Right hindlimb (tissue), 1 donor: ENCODE measurements at places on chromosomes 7 and 10.

DNA sequence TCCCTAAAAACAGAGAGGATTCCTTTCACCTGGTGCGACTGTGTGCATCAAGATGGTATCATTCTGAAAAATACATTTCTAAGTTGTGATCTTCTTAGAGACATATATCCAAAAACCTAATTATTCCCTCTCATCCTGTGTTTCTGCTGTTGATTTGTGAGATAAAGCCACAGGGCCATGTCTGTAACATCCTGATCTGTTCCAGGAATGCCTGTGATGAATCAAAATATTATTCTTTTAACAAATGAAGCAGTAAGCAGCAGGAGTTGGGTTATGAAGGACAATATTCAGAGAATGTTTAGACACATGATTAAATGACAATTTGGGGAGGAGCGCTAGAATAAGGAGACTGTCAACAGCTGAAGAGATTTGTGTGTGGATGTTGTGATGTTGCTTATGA, 731.4 kb downstream of the KCNMA1 start:
- DNase-seq = no peak

GRCh38 chr7:157688533-157689268, 351.9 kb downstream of the DNAJB6 start:
- DNase-seq = no peak

DNA sequence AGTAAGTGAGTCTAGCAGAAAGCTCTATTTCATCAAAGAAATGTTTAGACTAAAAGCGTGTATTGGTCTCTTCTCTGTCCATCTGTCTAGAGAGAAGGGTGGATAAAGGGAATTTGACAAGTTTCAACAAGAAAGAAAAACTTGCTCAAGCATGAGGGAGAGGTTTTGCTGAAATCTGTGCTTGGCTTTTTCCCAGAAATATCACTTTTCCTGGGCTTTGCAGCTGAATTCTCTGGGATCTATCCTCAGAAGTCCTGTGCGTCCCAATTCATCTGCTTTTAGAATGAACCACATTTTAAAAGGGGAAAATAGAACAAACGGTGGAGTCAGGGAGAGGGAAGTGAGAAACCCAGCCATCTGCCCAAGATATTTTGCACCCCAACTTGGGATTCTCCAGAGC, 59.6 kb upstream of the CELF2 start:
- DNase-seq = no peak

DNA sequence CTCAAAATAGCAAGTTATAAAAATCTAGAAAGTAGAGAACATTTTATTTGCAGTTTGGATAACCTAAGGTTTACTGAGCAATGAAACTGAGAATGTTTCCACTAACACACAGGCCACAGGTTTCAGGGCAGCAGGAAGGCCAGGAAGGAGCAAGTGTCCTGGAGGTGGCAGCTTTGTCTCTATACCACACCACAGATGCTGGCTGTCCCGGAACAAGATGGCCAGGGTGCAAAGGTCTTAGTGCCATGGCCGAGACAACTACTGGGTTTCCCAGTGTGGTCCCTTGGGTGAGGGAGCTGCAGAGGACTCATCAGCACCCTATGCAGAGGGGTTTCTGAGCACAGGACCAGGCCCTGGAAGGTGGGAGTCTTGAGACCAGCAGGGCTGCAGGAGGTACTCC, 92.0 kb downstream of the CTBP2 start:
- no peak for DNase-seq

DNA sequence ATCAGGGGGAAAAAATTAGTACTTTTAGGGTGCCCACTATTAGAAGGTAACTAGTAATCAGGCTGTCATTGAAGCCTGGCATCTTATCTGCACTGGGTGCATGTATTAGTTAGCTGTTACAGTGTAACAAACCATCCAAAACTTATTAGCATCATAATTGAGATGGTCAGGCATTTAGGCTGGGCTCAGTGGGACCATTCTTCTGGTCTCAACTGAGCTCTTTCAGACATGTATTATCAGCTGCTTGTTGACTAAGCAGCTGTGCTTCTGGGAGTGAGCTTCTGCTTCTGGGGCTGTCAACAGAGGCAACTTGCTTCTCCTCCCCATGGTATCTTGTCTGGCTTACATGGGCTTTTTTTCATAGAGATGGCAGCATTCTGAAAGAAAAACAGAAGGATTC, 154.0 kb upstream of the ZNF92 start:
- DNase-seq = no peak

DNA sequence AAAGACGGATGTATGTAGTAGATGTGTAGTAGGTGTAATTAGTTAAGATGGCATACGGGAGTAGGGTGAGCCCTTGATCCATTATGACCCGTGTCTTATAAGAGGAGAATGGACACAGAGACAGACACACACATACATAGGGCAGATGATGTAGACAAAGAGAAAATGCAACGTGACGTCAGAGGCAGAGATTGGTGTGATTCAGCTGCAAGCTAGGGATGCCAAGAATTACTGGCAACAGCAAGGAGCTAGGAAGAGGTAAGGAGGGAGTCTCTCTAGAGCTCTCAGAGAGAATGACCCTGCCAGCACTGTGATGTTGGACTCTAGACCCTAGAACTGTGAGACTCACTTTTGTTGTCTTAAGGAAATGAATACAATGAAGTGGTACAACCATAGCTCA, 247.0 kb upstream of the HABP2 start:
- DNase-seq = no peak

DNA sequence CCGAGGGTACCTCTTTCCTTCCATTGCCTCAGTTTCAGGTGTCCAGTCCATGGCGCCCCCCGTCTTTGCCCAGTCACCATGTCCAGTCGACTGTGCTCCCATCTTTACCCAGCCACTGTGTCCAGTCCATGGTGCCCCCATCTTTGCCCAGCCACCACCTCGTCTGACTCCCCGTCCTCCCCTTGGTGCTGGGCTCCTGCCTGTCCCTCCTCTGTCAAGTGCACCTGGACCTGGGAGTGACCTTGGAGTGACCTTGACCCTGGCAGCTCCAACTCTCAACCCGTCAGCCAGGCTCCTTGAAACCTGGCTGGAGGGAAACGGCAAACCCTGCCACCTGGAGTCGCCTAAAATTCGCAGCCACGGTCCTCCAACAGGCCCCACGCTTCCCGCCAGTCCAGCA, 180.2 kb downstream of the ADARB2 start:
- no peak for DNase-seq

- DNase-seq = no peak
Measured at GRCh38 chr7:159004411-159004810, 140.3 kb downstream of the VIPR2 start.

DNA sequence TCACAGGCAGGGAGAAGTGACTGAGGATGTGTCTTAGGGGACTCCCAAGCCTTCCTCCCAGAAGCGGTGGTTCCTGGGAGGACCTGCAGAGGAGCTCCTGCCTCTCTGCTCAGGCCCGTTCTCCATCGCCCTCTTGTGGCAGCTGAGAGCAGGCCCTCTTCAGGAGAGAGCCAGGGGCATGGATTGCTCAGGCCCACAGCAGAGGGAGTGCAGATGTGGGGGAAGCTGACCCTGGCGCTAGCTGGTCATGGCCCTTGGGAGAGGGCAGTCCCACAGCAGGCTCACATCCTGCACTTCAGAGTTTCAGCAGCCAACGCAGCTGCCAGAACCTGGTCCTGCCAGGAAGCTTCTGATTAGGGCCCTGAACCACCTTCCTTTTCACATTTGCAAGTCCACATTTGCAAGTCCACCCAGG, 94.8 kb upstream of the TARP start:
- DNase-seq = no peak

GRCh38 chr10:124695259-124695658, 48.9 kb downstream of the FAM53B start:
- no peak for DNase-seq

DNA sequence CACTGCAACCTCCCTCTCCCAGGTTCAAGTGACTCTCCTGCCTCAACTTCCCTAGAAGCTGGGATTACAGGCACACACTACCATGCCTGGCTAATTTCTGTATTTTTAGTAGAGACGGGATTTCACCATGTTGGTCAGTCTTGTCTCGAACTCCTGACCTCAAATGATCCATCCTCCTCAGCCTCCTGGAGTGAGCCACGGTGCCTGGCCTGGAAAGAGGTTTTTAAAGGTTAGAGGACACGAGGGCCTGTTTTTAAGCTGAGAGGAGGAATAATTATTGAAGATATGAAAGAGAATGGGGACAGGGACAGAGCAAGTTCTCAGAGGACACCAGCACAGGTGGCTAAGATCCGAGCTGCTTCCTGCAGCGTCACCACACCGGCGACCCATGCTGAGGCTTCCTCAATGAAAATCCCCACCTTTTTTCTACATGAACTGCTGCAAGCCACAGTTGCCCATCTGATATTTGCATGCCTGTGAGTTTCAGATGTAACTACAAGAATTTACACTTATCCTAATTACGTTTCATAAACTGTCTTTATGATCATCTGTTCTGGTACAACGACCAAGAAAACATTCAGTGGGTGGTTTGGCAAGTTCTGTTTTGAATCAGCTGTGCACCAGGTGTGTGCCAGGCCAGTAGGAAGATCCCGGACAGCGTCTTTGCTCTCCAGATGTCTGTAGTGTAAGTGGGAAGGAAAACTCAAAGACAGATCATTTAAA, 76.0 kb downstream of the HIP1 start:
- no peak for DNase-seq

GRCh38 chr10:132478341-132479023, 59.1 kb upstream of the INPP5A start:
- peak; percentile 14 for DNase-seq

- no peak for DNase-seq
Measured at GRCh38 chr10:70162892-70163201, 7.5 kb downstream of the SAR1A start.

DNA sequence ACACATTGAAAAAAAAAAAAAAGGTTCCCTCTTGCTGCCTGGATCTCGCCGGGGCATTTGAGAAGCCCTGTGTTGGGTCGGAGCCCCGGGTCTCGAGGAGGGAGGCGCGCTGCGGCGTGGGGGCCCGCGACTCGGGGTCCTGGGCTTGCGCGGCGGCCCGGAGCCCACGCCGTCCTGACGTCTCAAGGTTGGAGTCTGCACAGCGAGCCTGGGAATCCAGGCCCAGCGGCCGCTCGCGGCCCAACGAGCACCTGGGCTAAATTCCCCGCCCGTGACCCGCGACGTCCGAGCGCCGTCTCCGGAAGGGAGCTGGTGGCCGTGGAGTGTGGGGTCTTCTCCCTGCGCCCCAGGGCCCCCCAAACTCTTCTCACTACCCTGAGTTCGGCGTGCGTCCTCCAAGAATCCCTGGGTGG, 1.4 kb upstream of the CTBP2 start:
- DNase-seq = no peak

DNA sequence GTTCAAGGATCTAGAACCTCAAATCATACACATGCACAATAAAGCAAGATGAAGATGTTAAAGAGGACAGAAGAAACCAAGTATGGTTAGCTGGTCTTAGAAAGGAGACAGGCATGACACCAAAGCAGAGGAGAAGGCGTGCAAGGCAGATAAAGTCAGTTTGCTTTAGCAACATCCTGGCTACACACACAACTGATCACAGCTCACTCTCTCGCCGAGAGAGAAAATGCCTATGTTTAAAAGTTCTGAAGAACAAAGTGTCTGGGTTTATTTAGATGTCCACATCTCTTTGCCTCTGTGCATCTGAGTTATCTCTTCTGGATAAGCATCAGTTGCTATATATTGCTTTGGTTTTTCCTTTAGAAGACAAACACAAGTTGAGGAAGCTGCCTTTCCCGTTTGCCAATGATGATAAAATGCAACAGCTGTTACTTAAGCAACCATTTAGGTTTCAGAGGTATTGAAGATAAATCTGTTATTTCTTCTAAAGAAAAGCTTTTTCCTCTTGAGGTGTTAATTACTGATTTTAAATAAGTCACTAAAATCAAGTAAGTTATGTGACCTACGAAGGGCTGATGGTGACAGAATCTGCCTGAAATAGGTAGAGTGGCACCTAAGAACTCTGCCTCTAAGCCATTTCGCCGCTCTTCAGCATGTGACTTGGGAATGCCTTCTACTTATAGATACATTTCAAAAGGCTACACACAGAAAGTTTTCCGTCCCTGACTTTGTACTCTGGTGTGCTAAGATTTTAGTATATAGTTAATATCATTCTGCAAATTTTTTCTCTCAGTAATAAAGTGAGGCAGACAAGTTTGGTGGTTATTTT, 146.2 kb upstream of the ASAH2 start:
- no peak for DNase-seq

- DNase-seq = no peak
Measured at GRCh38 chr10:89142590-89142989, 64.5 kb downstream of the CH25H start.

- DNase-seq = no peak
Measured at GRCh38 chr10:4830551-4830950, 4.5 kb downstream of the AKR1E2 start.

DNA sequence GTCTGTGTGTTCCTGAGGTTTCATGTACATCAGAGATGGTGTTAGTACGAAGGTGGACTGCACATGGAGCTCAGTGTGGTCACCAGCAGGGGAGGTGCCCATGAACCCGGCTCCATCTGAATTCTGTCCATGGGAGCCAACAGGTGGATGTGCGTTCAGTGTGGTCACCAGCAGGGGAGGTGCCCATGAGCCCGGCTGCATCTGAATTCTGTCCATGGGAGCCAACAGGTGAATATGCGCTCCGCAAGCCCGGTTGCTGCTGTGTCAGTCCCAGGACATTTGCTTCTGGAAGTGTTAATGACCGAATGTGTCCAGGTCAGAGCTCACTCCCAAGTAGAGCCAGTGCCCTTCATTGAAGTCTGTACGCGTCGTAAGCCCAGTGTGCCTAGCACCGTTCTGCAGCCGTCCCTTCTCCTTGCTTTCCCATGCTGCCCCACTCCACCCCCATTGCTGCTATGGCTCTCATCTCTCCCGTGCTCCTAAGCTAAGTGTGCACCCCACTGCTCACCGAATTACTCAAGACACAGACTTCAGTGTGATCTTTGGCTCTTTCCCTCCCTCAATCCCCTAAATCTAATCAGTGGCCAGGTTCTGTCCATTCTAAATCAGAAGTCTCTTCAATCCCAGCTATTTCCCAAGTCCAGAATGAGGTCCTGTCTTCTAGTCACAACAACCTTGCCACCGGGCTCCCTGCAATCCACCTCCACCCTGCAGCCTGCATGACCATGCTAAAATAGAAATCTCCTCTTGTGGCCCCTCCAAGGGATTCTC, 352.4 kb downstream of the TCERG1L start:
- no peak for DNase-seq

DNA sequence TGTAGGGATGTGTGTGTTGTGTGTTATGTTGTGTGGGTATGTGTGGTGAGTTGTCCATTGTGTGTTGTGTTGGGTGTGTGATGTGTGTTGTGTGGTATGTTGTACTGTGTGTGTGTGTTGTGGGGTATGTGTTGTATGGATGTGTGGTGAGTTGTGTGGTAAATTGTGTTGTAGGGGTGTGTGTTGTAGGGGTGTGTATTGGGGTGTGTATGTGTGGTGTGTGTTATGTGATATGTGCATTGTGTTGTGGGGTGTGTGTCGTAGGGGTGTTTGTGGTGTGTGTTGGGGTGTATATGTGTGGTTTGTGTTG, 97.8 kb upstream of the PODXL start:
- DNase-seq = no peak
